ENCODE measurements at places on chromosomes 2 and 18.

DNA sequence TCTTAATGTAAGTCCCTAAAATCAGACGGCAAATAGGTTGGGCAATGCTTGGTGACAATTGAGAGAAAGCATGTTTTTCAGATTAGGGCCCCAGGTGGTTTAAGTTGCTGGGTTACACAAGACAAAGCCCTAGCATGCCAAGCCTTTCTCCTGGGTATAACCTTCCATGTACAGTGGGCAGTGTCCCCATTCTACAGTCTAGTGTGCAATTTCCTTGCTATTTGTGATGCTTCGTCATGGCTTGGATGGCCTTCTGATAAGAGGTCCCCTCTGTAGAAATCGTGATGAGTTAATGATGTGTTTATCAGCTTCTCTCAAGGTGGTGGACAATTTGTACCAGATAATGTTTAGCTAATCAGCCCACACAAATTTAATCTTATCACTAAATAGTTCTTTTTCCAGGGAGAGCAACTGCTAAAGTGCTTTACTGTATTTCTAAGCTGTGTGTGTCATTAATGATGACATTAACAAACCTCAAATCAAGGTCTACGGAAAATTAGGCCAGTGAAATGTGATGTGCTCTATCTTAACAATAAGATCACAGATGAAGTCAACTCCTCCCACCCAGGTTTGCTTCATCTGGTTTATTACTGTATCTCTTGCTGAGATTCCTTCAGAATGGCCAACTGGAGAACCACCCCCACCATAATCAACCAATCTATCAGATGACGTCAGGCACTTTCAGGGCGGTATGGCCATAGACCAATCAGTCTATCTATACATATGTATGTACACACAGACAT lies 61.7 kb downstream of the PLB1 start:
- DNase-seq = no peak

GRCh38 chr18:46320928-46321711 lies 216.9 kb downstream of the HAUS1 start:
- no peak for DNase-seq

DNA sequence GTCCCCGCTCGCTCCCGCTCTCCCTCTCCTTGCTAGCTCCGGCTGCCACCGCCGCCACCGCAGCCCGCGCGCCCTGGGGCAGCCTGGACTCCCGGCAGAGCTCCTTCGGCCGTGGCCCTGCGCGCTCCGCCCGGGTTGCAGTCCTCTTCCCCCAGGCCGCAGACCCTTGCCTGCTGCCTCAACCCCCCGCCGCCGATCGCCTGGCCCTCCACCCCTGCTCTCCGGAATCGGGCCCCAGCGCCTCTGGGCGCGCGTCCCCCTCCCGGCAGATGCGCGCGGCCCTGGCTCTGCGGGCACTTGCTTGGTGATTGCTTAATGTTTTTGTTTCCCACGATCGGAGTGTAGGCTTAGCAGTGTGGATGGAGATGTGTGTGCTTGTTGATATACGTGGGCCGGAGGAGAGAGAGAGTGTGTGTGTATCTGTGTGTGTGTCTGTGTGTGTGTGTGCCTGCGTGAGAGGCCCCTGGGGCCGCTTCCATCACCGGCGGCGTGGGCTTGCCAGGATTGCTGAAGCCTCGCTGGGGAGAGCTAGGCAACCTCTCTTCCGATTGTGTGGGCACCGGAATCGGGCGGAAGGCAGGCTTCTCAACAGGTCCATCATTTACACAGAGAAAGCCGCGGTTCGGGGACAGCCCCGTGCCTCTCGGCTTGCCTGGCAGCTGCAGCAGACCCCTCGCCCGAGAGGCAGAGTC lies 877 bp downstream of the INHBB start:
- no peak for DNase-seq

DNA sequence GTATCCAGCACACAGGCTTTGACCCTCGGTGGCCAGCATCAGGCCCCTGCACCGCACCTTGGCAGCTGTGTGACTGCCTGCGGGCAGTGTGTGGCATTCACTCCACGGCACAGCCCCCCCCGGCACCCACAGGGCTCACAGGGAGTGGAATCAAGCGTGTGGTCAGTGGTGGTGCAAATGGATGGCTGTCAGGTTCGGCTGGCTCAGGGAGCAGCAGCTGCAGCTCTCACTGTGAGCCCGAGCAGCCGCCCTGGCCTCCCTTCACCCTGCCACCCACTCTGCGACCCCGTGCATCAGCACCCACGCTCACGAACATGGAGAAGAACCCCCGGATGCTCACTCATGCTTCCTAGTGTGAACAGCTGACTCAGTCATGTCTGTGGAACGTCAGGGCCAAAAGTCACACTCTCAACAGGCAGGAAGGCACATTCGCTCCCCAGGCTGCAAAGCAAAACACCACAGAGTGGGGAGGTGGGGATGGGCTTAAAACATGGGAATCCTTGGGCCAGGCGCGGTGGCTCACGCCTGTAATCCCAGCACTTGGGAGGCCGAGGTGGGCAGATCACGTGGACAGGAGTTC lies 41.5 kb upstream of the GPC1 start:
- peak; percentile 56 for DNase-seq

- DNase-seq = peak; percentile 75
Measured at GRCh38 chr2:230668184-230668938, 44.3 kb upstream of the CAB39 start.

- no peak for DNase-seq
Measured at GRCh38 chr2:27792759-27793158, 21.2 kb downstream of the MRPL33 start.

- DNase-seq = no peak
Measured at GRCh38 chr2:176082824-176083751, 674 bp downstream of the EVX2 start.

- DNase-seq = no peak
Measured at GRCh38 chr2:236883819-236884218, 201.9 kb upstream of the COPS8 start.

- no peak for DNase-seq
Measured at GRCh38 chr18:44107187-44107586, 573.5 kb upstream of the SETBP1 start.

DNA sequence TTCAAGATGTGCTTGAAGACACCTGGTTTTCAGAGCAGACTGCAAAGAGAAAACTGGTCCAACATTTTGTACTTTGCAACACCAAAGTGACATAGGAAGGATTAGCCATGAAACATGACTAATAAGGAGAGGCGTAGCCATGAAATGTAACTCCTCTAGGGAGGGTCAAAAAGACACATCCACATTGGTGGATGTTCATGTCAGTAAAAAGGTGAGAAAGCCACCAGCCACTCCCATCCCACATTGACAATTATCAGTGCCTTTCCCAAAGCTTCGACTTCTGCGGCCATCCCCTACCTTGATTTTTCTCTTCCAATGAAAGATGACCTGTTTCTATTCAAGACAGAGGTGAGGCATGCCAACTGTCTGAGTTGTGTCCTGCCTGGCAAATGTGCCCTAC lies 223.2 kb downstream of the ALK start:
- no peak for DNase-seq

GRCh38 chr2:239964399-239965185 lies 60.5 kb downstream of the NDUFA10 start:
- peak; percentile 30 for DNase-seq

DNA sequence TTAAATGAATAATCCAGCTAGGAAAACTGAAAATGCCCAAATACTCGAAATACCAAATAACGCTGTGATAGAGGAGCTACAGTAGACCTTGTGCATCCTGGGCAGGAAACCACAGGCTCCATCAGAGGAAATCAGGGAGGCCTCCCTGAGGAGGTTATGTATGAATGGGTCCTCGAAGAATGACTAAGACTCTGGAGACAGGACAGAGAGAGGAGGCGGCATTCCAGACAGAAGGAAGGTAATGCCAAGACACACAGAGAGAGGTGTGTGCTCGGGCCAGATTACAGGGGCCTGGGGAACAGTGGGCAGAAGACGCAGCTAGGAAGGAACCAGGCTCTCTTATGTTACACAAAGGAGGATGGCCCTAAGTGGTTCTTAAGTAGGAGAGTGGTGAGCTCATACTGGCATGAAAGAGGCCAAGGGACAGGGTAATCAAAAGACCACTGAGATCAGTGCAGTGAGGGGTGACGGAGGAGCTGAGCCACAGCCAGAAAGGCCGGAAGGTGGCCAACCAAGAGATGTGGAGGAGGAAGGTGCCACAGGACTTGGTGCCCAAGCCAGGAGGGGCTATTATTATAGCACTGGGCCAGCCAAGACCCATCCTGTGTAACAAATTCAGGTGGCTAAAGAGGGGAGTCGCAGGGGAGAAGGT lies 9.9 kb downstream of the ST3GAL5 start:
- no peak for DNase-seq

- DNase-seq = no peak
Measured at GRCh38 chr18:12886498-12887126, 2.6 kb upstream of the PTPN2 start.

DNA sequence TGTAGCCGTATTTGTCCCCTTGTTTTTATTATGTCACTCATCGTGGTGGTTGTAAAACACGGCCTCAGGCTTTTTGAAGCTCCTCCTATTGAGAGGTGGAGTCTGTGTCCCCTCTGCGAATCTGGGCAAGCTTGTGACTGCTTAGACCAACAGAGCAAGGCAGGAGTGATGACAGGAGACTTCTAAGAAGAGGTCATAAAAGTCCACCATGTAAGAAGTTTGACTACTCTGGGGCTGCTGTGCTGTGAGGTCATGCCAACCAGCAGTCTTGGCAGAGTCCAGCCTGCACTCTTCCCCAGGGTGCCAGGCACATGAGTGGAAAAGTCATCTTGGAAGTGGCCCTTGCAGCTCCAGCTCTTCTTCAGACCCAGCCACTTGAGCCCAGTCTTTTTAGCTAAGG lies 83.8 kb upstream of the SPTBN1 start:
- DNase-seq = no peak

DNA sequence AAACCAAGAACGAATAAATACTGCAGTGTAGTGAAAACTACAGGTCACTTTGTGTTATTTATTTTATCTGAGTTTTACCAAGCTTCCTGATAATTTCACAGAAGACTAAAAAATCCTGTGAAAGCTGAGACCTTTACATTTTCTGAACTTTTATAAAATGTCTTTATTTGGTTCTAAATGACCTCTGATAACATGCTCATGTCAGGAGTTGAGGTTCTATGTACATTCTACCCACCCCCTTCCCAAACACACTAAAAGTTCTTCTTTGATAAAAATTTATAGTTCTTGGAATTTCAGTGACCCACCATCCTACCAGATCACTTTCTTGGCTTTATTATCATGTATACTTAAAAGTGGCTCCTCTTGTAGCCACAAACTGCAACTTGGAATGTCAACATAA lies 463.1 kb downstream of the PIK3C3 start:
- DNase-seq = no peak

DNA sequence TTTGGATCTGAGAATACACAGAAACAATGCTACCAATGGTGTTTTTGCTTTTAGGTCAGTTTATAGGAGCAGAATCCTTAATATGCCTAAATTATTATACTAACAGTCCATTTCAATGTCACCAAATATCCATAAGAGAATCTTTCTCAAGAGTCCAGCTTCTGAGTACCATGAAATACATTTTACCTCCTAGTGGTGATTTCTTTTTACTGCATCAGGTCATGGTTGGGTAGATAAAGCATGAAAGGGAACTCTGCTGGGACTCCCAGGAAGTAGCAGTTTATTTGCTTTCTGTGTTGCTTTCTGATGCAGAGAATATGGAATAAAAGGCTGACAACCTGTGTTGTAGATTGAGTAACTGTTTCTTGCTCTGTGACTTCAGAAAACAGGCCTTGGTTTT lies 115.6 kb downstream of the PPP1R1C start:
- no peak for DNase-seq

DNA sequence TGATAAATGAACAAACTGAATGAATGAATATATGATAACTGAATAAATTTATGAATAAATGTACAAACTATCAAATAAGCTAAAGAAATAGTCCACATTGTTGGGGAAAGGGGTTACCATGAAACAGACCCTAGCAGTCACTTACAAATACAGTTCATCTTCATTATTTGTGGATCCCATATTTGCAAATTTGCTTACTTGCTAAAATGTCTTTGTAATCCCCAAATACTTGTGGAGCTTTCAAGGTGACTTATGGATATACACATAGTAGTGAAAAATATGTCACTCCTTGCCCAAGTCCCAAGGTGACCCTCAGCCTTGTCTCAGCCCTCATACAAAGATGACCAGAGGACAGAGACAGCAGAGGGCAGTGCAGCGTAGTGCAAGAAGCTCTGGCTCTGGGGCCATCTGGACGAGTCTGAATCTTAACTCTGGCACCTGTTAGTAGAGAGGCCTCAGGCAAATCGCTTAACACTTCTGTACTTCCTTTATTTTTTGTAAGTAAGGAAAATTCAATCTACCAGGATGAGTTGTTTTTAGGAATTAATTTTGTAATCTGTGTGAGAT lies 3.1 kb downstream of the PAIP2B start:
- DNase-seq = no peak

- no peak for DNase-seq
Measured at GRCh38 chr2:161243312-161243711, 64.9 kb upstream of the PSMD14 start.

GRCh38 chr2:43273529-43273928 lies 47.1 kb upstream of the ZFP36L2 start:
- no peak for DNase-seq

DNA sequence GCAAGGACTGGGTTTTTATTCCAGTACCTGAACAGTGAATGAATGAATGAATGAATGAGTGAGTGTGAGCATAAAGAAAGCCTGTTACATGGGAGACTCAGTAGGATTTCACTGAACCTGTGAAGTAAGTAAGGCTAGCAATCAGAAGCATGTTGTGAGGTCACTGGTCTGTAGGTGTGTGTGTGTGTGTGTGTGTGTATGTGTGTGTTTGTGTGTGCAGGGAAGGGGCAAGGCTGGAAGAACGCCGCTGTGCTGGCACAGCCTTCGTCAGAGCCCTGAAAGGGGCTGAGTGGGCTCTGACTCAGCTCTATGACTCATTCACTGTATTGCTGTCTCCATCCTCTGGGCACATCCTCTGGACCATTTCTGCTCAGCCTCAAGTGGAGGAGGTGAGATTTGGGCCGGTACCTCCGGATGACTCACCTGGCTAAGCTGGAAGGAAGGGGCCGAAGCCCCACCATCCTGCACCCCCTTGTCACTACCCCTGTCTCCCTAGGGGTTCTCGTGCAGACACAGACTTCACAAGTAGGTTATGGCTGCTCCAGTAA lies 51.4 kb upstream of the MRPL33 start:
- DNase-seq = peak; percentile 80

DNA sequence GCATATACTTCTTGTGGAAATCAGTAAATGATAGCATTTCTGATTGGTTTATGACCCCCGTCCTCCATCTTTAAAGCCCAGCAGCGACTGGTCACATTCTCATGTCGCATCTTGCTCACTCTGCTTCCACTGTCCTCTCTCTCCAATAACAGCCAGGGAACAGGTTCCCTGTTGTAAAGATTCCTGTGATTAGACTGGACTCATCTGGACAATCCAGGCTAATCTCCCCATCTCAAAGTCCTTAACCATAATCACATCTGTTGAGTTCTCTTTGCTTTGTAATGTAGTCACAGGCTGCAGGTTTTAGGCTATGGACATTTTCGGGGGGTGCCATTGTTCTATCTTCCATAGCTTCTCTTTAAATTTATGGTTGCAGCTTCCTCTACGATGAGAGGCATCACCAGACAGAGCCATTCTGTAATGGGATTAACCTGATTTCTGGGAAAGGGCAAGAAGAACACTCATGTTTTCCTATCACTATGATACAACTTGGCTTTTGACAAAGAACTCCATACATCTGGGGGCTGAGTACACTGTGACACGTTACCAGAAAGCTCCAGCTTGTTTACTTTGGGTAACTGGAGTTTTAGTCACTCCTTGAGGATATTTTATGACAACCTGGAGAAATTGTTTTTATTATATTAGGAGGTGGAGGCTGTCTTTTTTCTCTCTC lies 159.0 kb downstream of the NYAP2 start:
- no peak for DNase-seq

GRCh38 chr2:47002031-47002430 lies 86.4 kb upstream of the MCFD2 start:
- no peak for DNase-seq

Data from activated effector memory CD4-positive, alpha-beta T cell treated with anti-CD3 and anti-CD28 coated beads, Interleukin-2, amount 50 U/mL, for 16 hours (primary cell).